ENCODE measurements at places on chromosomes 7 and 10.

- DNase-seq = no peak
Observed at GRCh38 chr10:4351723-4352413, 474.1 kb upstream of the AKR1E2 start.

DNA sequence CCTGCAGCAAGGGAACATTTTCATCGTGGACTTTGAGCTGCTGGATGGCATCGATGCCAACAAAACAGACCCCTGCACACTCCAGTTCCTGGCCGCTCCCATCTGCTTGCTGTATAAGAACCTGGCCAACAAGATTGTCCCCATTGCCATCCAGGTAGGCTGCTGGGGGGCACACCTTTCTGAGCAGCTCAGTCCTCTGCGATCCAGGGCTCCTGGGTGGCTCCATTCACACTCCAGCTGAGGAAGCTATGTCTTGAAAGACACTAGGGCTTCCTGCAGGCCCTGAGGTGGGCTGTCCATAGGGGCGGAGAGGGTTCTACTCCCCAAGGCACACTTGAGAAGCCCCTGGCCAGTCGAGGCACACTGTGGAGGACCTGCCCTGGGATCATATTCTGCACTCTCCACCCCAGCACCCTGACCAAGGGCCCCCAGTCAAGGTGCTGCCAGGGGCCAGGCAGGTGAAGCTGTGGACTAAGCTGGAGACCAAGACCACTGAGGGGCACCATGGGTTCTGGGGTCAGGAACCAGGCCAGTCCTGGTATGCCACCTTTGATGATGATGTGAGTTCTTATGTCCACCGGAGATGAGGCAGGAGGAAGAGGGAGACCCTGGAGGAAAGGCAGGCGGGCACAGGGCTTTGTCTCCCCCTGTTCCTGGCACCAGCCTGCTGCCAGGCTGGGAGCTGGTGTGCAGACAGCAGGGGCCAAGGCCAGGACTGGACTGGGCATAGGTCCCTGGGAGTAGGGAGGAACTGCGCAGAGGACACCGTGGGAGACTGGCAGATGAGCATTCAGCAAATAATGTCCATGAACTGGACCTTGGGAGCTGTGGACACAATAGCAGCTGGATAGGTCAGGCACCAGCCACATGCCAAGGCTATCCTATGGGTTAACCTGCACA, 54.8 kb downstream of the ALOX5 start:
- DNase-seq = no peak

GRCh38 chr10:97017474-97017903, 168.3 kb downstream of the SLIT1 start:
- no peak for DNase-seq

DNA sequence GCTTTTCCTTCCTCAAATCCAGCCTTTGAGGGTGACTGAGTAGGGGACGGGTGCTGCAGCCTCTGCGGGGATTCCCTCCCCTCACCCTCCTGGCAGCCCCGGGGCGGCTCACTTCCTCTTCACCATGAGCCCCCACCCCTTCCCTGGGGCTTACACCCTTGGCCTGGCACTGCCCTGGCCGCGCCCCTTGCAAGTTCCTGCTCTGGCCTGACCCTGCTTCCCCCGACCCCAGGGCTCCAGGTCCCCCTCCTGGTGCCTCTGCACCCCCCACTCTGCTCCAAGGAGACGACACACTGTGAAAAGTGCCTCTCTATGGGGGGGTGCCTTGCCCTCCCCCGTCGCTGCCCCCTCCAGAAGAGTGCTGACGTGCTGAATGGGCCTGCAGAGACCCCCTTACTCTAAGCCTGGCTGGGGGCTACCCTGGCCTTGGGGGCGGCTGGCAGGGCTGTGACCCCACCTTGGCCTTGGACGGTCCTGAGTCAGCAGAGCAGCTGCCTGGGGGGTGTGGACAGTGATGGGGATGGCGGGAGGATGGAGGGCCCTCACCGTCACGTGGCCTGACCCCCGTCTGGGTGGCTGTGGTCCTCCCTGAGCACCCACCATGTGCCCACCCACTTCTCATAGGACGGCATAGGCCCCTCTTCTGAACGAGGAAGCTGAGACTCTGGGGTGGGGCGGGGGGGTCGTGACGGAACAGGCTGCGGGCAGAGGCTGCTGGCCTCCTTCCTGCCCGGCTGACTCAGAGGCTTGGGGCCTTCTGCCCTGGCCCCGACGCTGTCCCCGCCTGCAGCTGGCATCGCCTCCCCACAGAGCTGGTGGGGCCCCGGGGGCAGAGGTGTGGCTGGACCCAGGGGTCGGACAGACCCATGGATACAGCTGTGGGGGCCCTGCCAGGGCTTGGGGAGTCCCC, 9.8 kb downstream of the LFNG start:
- DNase-seq = peak; percentile 47

DNA sequence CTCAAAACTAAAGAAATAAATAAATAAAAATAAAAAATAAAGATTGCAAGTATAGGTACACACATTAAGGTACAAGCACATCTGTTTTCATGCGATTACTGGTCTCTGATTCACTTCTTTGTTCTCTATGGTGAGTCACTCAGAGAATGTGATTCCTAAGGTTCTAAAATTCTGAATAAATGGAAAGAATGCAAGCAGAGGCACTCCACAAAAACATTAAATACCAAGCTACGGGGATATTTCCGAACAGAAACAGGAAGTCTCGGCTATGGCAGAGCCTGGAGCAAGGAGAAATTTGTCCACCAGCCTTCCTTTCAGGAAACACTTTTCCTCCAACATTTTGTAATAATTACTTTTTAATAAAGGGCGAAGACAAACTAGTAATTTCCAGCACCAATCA, 1.4 kb downstream of the VOPP1 start:
- DNase-seq = no peak

DNA sequence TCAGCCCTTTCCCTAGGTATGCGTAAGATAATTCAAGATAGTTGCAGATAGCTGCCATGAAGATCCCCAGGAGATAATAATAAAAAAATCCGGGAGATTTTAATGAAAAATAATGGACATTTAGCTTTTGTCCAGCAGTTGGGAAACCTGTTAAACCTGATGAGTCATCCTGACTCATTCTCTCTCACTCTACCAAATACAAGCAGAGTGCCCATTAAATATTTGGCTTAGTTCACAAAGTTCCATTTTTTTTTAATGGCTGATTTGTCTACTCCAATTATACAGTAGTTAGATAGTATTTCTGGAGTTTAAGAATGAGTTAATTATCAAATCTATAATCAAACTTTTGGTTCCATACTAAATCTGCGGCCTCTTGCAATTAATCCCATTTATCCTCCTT, 2.1 kb upstream of the SHTN1 start:
- no peak for DNase-seq

DNA sequence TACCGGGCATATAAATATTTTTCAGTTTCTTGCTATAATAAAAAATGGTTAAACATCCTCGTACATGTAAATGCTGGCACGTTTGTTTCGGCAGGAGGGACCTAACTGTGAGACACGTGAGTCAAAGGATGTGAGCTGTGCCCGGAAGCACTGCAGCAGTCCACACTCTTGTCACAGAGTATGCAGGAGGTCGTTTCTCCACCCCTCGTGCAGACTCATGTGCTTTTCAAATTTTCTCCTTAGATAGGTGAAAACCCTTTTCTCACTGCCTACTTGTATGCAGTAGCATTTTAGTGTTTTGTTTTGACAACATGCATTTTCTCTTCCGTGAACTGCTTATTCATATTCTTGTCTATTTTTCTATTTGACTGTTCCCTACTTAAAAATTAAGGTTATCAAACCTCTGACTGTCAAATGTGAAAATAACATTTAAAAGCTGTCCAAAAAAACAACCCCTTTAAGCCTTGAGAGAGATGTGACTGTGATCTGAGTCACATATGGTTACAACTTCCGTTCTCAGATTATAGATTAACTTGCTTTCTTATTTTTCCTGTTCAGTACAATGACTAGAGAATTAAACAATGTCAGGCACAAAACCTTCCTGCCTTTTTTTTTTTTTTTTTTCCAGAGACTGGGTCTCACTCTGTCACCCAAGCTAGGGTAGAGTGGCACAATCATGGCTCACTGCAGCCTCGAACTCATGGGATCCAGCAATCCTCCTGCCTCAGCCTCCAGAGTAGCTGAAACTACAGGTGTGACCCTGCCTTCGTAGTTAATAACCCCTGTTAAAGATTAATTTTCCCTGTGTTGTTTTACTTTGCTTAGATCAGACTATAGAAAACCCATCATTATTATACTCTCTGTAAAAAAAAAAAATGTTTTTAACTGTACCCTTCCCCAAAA, 45.1 kb downstream of the DPY19L1 start:
- DNase-seq = no peak

DNA sequence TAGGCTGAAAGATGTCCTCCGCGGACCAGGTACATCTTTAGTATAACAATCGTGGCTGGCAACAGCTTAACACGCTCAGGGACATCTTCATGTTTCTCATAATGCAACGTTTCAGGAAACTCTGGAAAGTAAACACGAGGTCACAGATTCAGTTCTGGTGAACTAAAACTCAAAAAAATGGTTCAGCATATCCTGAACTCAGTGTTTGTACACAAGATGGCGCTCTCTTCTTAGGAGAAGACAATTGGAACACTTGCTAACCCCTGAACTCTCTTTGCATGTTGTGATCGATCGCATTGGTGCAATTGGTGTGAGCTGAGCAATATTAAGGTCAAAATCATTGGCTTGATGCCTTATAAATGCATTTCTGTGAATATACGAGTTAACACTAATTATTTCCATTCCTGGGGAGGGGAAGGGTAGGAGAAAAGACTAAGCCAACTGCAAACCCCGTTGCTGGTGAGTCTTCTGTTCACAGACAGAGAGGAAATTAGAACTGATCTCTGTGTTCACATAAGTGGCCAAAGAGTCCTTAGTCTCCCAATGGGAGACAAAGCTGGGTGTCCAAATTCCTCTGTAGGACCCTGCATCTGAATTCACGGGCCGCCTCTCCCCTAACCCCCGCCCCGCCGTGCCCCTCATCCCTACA, 52.6 kb upstream of the FAM180A start:
- DNase-seq = no peak

- DNase-seq = no peak
Observed at GRCh38 chr7:70595755-70596597, 536.0 kb upstream of the GALNT17 start.

DNA sequence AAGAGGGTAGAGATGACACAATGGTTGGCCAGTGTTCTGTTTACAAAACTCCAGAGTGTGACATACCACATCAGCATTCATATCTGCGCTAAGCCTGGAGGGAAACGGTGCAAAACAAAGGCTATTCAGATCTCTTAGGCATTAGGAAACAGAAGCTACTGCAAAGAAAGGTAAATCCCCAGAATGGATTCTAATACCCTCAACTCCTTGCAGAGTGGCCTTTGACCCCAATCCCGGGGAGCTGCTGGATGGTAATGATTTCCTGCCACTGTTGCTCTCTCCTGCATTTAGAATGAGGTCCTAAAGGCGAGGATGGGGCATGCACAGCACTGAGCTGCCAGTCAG, 65.2 kb downstream of the AOAH start:
- no peak for DNase-seq

DNA sequence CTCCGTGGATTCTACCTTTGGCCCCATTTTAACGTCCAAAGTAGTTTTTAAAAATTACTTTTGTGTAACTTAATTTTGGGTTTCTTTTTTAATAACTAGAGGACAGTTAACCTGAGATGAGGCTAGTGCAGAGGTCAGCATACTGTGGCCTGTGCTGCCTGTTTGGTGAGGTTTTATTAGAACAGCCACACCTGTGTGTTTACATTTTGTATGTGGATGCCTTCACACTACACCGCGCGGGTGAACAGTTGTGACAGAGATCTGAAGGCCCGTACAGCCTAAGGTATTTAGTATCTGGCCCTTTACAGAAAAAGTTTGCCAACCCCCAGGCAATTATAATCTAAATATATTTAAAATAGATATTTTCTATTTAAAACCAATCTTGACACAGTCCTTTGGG, 46.9 kb downstream of the STK17A start:
- DNase-seq = no peak

GRCh38 chr7:101126651-101127459, at the start of gene SERPINE1:
Gene SERPINE1, plus strand, starts transcription at chr7:101127104. Its CDS starts 1,290 bp downstream, at chr7:101128394.
- DNase-seq = no peak

- DNase-seq = no peak
Observed at GRCh38 chr7:4190010-4190981, 491.8 kb upstream of the FOXK1 start.

DNA sequence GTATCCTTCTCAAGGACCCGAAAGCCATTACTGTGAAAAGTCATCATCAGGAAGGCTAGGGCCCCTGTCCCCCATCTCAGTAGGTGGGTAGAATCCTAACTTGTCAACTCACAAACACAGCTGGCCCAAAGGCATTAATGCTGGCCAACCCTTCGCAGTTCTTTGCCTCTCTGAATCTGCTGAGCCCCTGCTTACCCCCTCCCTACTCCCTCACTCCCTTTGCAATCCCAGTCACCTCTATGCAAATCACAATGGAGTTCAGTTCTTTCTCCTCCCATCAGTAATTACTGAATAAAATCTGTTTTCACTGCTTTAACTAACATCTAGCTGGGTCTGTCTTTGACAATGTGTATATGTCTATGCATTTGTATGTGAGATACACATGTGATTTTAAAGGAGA, 38.1 kb upstream of the AOAH start:
- no peak for DNase-seq

- DNase-seq = no peak
Observed at GRCh38 chr7:68432585-68432984, 1165.7 kb upstream of the AUTS2 start.

DNA sequence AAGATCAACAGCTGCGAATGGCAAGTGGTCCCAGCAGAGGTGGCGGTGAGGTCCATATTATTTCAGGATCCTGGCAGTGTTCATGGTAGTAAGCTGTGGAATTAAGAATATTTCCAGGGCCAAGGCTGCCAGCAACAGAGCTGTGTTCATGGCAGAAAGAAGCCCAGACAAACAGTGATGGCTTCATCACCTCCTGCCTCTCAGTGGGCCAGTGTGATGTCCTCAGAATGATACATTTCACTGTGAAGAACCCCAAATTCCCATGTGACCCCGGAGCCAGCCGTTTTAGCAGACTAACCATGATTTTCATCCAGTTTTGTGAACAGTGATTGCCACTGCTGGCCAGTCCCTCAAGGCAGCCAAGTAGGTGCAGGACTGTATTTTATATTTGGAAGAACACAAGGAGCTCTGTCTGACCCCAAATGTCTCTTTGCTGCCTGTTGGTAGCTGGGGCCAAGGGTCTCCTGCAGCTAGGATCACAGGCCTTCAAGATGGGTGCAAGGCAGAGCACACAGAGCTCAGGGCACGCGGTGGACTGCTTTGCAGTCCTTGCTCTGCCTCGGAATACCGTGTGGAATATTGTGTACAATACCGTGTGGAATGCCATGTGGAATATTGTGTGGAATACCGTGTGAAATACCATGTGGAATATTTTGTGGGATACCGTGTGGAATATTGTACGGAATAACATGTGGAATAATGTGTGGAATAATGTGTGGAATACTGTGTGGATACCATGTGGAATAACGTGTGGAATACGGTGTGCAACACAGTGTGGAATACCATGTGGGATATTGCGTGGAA, 132.3 kb upstream of the CHST15 start:
- no peak for DNase-seq

- DNase-seq = no peak
Observed at GRCh38 chr10:44965104-44965503, 5.5 kb downstream of the RASSF4 start.

Data from substantia nigra (tissue), 51 donors.